ENCODE measurements at places on chromosomes 7 and 10.

DNA sequence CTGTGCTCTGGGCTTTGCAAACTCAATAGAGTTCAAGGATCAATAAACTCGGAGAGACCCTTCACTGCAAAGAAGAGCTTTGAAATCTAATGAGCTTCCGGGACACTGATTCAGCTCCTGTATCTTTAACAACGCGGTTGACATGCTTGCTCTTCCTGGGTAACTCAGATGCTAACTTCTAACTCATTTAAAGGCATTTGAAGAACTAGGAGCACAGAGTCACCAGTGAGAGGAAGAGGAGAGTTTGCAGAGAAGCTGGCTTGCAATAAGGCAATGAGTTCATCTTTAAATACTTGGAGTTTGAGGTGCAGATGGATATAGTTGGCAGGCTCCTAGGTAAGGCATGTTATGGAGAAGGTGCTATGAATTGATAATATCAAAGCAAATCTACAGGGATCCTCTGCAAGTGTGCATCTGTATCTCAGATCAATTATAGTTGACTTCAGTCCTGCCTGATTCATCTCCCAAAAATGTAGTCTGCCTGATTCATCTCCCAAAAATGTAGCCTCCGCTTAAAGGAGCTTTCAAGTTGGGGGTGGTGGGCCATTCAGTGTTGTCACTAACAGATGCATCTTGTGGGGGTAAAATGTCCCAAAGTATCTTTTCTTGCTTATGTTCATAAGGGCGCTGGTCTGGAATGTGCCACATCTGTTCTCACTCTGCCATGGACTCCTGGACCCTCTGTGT lies 182.5 kb upstream of the PRSS58 start:
- no peak for DNase-seq

DNA sequence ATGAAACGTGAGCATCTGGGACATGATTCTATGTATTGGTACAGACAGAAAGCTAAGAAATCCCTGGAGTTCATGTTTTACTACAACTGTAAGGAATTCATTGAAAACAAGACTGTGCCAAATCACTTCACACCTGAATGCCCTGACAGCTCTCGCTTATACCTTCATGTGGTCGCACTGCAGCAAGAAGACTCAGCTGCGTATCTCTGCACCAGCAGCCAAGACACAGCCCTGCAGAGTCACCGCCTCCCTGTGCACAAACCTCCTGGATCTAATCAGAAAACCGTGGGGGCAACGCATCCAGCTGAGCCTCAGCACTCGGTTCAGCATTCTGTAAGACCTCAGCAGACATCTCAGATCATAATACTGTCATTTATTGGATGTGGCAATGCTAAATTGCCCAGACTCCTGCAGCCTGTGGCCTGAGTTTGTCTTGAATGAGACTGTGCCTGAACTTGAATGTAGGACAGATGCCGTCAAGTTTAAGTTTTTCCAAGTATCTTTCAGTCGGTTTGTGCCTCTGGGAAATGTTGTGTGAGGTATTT lies 41.5 kb upstream of the PRSS58 start:
- DNase-seq, result no peak

DNA sequence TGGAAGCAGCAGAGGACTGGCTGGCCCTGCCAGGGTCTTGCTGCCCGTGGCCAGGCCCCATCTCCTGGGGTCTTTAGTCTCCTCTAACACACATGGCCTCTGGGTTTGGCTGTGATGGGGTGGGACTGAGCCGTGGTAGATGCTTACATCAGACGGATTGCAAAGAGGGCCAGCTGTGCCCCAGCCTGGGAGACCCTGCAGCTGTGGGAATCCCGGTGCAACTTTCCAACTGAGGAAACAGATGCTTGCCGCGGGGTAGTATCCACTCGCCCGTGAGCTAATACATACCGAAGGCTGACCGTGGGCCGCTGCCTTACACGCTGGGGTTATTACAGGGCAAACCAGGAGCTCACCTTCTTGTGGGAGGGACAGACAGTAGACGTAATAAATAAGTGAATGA lies 24.1 kb upstream of the SH2B2 start:
- DNase-seq, result no peak

GRCh38 chr10:43204042-43204942 lies 62.6 kb downstream of the RASGEF1A start:
- DNase-seq, result no peak

DNA sequence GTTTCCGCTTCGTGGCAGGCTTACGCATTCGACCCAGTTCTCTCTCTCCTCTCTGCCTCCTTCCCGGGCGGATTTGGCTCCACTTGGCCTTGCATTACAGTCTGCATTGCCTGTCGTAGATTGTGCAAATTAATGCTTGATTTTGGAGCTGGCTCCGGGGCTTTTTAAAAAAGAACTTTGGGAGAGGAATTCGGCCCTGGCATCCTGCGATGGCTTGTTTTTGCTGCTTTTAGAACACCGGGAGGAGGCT lies 767 bp downstream of the EIF4EBP2 start:
- DNase-seq, result no peak

- DNase-seq, result no peak
These were observed 507.8 kb upstream of the MKI67 start for GRCh38 chr10:128633864-128634540.

DNA sequence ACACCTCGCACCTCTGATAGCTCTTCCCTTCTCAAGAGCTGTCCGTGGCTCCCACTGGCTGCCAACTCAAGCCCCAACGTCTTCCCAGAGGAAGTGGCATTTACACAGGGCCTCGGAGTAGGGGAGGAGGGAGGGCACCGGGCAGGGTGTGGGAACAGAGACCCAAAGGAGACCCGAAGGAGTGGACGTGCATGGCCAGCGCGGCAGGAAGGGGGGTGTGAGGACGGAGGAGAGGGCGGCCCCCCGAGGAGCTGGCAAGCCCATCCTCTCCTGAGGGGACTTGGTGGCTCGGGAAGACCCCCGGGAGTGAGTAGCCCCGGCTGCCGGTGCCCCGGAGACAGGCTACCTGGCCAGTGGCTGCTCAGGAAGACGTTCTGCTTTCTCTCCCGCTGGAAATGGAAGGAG lies 85.9 kb downstream of the FOXL3 start:
- DNase-seq, result no peak

DNA sequence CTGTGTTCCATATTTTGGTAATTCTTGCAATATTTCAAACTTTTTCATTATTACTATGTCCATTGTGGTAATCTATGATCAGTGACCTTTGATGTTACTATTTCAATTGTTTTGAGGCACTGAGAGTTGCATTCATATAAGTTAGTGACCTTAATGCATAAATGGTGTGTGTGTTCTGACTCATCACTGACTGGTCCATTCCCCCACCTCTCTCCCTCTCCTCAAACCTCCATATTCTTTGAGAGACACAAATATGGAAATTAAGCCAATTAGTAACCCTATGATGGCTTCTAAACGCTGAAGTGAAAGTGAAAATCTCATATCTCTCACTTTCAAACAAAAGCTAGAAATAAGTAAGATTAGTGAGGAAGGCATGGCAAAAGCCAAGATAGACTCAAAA lies 739.6 kb downstream of the CCSER2 start:
- DNase-seq, result no peak

GRCh38 chr10:93784059-93784458 lies 26.3 kb downstream of the LGI1 start:
- DNase-seq, result no peak

DNA sequence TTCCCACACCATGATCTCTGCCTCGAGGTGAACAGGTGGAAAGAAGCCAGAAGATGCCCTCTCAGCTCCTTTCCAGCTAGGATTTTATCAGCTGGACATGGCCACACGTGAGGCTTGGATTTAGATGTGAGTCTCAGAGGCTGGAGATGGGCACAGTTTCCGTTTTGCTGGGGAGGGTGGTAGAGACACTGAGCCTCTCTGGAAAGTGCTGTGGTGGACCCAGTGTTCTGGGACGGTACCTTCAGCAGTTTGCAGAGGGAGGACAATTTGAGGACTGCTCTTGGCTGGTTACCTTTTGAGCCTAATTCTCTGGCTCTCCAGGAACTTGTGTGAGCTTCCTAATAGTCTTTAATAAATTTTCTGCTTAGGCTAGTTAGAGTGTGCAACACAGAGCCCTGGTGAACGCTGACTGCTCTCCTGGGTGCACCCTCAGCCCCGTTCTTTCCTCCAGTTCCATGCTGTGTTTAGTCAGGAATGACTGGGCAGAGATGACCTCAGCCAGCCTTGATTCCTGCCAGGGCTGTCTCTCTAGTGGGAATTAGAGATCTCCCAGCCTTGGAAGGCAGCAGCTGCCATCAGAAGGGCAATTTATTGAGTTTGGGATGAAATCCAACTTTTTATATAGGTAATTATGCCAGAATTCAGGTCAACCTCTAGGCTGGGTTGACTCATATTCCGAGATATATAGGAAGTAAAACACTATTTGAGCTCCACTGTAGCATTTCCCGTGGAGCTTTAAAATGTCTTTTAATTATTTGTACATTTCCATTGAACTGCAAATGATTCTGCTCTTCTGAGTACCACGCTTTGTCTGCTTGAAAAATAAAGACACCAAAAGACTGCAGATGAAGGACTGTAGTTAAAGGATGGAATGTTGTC lies 103.9 kb downstream of the GATA3 start:
- DNase-seq, result no peak

- DNase-seq, result no peak
These were observed 1.7 kb upstream of the BLOC1S2 start for GRCh38 chr10:100288196-100288595.

GRCh38 chr7:138889582-138890498 lies 91.3 kb downstream of the KIAA1549 start:
- DNase-seq, result no peak

DNA sequence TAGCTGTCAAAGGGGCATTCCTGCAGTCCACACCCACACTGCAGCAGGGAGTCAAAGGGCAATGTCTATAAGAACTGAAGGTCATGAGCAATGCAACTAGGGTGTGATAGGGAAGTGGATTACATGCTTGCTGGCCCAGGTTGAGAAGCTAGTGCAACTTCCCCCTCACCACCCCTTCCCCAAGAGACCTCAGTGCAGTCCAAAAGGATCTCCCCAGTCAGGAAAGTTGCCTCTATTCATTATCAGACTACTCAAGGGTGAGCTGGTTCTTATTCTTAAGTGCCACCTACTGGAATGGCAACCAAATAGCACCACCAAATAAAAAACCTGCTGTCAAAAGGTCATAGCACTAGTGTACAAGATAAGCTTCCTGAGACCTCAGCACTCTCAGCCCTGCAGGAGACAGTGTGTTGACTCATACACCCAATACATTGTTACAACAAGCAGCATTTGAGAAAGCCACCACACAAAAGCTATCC lies 28.2 kb downstream of the MTERF1 start:
- no peak for DNase-seq

GRCh38 chr10:86647773-86648703 lies 6.3 kb upstream of the OPN4 start:
- DNase-seq, result no peak

DNA sequence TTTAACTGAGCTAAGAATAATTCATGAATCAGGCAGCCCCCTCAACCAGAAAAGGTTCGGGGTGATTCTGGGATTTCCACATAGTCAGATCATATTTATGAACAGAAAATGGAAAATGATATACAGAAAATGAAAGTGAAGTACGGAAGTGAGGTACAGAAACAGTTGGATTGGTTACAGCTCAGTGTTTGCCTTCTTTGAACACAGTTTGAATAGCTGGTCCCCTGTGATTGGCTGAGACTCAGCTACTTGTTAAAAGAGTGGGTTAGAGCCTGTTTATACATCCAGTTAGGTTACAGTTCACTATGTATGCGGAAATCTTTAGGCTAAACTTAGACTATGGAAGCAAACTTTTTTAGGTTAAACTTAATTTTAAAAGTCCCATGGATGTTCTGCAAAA lies 511.7 kb downstream of the PLXDC2 start:
- DNase-seq, result no peak

DNA sequence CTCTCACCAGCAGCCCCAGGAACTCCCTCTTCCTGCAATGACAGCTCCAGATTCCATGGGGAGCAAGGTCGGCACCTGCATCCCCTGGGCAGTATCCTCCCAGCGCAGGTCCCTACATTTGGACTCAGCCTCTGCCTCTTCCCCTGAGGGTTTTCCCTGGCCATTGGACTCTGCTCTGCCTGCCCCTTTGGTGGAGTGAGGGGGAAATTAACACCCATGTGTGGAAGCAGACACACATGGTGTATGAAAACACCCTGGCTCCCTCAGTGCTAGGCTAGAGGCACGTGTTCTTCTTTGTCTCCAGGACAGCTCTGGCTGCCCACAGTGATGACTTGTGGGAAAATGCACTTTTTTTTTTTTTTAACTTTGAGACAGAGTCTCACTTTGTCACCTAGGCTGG lies 8.4 kb downstream of the PRF1 start:
- no peak for DNase-seq

DNA sequence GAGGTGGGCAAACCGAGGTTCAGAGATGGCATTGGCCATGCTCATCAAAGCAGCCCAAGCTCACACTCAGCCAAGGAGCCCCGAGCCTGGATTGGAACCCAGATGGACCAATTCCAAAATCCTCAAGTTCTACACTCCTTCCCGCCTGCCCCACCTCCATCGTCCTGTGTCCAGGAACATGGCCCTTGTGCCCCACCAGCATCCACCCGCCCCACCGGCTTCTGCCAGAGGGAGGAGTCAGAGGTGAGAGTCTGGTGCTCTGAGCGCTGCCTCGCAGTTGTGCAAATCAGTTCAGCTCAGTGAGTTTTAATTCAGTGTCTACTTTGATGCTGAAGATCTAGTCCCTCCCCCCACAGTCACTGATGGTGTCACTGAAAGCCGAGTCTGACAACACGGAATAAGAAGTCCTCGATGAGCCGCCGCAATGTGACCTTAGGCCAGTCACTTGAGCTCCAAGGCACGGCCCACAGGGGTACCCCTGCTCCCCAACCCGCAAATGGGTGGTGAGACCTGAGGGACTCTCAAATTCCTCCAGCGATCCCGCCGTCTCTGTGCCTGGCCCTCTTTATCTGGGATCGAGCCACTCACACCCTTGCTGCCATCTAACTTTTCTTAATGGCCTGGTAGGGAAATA lies 26.3 kb downstream of the PRKAG2 start:
- no peak for DNase-seq

GRCh38 chr7:126659124-126659523 lies 593.6 kb downstream of the GRM8 start:
- no peak for DNase-seq

GRCh38 chr7:112891698-112892097 lies 101.5 kb upstream of the TMEM168 start:
- DNase-seq, result no peak

DNA sequence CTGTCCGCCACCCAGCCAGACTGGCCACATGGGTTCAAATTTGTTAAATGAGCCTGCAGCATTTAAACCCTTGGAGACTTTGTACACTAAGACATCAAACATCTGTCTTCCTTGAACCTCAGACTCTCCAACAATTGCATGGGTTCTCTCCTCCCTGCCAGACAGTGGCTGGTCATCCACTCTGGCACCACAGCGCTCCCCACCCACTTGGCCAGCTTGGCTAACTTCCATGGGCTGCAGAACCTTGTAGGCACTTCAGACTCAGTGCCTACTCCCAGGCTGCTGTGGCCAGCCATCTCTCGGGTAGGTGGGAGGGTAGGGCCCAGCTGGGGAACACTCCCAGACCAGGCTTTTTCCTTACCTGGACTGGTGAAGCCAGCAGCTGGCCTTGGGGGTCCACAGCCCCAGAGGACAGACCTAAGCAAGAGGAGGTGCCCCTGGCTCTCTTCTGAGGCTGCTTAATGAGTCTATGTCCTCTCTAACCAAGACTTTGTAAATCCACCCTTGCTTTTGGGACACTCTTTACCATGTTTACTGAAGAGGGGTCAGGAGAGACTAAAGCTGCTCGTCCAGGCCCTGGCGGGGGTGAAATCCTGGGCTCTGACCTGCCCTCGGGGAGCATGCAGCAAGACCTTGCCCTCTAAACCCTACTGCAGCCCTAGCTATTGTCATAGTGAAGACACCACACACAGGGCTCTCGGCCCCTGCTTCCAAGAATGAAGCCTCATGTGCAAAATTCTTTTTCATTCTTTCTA lies 82.7 kb downstream of the ARHGAP22 start:
- DNase-seq, result no peak

Data from NCI-H510A treated with DMSO at 0.1 percent for 48 hours (cell line).